Astrocyte (in vitro differentiated cells and primary cell): ENCODE measurements at places on chromosomes 16 and 17. TPM values are rescaled to one million over a fixed set of nuclear protein-coding genes. Genes with fewer than 3 reads are reported as not detected.
A peak's percentile ranks its signal among the peaks of the same experiment; 100 is the strongest.

- DNase-seq = no peak
Measured at GRCh38 chr16:4747906-4748681, 13.8 kb downstream of the DNAAF8 start.

DNA sequence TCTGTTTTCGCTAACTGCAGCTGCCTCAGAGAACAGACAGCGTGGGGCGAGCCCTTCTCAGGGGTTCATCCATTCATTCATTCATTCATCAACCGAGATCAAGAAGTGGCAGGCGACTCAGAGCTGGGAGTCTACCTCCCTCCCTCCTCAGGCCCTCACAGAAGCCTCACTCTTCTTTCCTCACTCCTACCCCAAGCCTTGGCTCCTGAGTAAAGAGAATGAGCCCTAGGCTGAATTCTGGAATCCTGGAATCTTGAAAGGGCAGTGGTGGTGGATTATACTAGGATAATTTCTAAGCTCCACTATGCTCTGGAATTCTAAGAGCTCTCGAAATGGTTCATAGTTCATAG is 2.3 kb upstream of the DLX3 start:
- no peak for DNase-seq

GRCh38 chr17:82244413-82245133 is 15.7 kb downstream of the SLC16A3 start:
- no peak for DNase-seq

Gene NOG
- 19.9 and 23.0 TPM in 2 replicates for total RNA-seq

GRCh38 chr16:68356249-68356918 is 45.6 kb downstream of the PRMT7 start:
- no peak for DNase-seq

GRCh38 chr16:15610369-15610871 is 32.5 kb downstream of the MARF1 start:
- DNase-seq = peak; percentile 74
